AG04450 (cell line): ENCODE measurements at places on chromosomes 6 and 20. TPM values are rescaled to one million over a fixed set of nuclear protein-coding genes. Genes with fewer than 3 reads are reported as not detected.

Gene INSM1
- not detected in 2 replicates for polyA plus RNA-seq

Gene GMEB2
- polyA plus RNA-seq = 6.3 and 7.3 TPM in 2 replicates

Gene ZNF391
- polyA plus RNA-seq = 0.62 and 1.2 TPM in 2 replicates

Gene SESN1
- polyA plus RNA-seq = 21.0 and 29.6 TPM in 2 replicates

Gene SLC35D3
- not detected in 2 replicates for polyA plus RNA-seq

Gene LINC00237
- not detected in 2 replicates for polyA plus RNA-seq

Gene GGTLC1
- not detected in 2 replicates for polyA plus RNA-seq

Gene MAS1
- not detected in 2 replicates for polyA plus RNA-seq

Gene CYP39A1
- polyA plus RNA-seq = not detected in 2 replicates

Gene SIRPD
- polyA plus RNA-seq = not detected in 2 replicates

Gene EDEM2
- polyA plus RNA-seq = 28.3 and 30.3 TPM in 2 replicates

Gene ORC3
- polyA plus RNA-seq = 27.3 and 39.5 TPM in 2 replicates

Gene C20orf144
- 0.09 and 0.14 TPM in 2 replicates for polyA plus RNA-seq

Gene C20orf96
- polyA plus RNA-seq = 12.9 and 13.7 TPM in 2 replicates

Gene MATN4
- polyA plus RNA-seq = 0.04 TPM in 1 of 2 replicates, not detected in the other
